ENCODE measurements at places on chromosomes 13 and 19. TPM values are rescaled to one million over a fixed set of nuclear protein-coding genes. Genes with fewer than 3 reads are reported as not detected.

DNA sequence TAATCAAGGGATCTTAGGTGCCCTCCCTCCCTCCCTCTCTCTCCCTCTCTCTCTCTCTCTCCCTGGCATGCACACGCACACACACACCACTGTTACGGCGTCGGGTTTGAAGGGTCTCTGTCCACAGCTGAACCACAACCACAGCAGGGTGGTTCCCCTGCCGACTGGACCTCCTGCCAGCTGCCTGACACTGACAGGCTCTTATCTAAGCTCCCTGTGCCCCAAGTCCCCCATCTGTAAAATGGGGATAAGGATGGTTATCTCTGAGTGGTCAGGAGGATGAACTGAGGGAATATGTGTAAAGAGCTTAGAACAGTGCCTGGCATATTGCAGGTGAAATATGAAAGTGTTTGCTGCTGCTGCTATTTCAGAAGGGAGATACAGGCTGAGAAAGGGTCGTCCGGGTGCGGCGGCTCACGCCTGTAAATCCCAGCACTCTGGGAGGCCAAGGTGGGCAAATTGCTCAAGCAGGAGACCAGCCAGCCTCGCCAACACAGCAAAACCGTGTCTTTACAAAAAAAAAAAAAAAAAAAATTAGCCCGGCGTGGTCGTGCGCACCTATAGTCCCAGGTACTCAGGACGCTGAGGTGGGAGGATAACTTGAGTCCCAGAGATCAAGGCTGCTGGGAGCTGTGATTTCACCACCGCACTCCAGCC, 852 bp upstream of the SHISA7 start:
- H3K27me3 ChIP-seq: peaks cover 46% of the 10 kb centered on the region

GRCh38 chr19:2089001-2089711, 7.0 kb downstream of the MOB3A start:
- no peaks in the 10 kb centered on the region for H3K27me3 ChIP-seq
- peak overlapping the region; percentile 15 for H3K4me3 ChIP-seq
- peak overlapping the region; percentile 96 for H3K27ac ChIP-seq
- H3K4me1 ChIP-seq: peaks cover 87% of the 10 kb centered on the region

DNA sequence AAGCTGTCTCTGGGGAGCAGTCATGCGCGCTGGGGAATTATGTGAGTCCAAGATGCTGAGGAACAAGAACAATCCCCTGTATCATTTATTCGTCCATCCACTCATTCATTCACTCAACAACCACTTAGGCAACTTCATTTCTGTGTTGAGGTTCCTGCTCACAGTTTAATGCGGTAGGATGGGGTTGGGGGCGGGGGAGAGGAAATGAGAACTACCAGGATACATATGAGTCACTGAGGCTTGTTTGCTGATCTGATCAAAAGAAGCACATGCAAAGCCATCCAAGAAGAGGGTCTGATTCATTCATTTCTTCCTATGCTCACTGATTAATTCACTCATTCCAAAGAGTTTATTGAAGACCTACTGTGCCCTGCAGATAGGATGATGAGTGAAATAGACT, 20.9 kb downstream of the ZNF536 start:
- no peaks in the 10 kb centered on the region for H3K36me3 ChIP-seq
- H3K27me3 ChIP-seq: no peaks in the 10 kb centered on the region
- no peak overlapping the region for H3K27ac ChIP-seq
- H3K4me3 ChIP-seq: no peak overlapping the region
- no peaks in the 10 kb centered on the region for H3K4me1 ChIP-seq

GRCh38 chr13:111397202-111397880, 76.9 kb downstream of the TEX29 start:
- DNase-seq: no peak
- H3K4me3 ChIP-seq: no peak overlapping the region
- H3K27ac ChIP-seq: no peak overlapping the region
- H3K27me3 ChIP-seq: no peaks in the 10 kb centered on the region
- H3K36me3 ChIP-seq: no peaks in the 10 kb centered on the region

DNA sequence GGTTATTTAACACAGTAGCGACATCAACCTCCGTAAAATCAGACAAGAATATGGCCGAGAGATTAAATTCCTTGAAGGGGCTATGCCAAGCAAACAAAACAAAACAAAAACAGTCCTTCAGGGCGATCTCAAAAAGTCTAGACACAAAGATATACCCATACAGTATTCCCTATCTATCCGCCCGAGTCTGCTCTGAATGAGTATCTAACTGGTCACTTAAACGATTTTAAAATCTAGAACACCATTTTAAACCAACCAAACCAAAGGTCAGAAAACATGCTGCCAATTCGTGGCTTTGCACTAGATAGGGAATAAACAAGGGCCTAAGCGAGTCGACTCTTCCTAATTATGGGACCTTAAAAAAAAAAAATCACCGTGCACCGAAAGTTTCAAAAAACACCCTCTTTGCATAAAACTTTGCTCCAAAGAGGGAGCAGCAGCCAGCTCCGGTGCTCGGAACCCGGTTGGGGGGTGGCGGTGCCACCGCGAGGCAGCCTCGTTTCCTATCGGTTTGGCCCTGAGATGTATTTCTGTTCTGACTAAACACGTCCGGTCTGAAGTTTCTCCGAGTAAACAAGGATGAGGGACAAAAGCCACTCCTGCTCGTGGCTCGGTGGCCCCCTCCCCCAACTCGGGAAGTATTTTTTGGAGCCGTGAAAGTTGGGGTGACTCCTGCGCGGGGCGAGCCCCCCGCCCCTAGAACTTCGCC, 1.8 kb downstream of the HMGB1 start:
- peak; percentile 12 for DNase-seq
- H3K27ac ChIP-seq: peak overlapping the region; percentile 100
- peaks cover 32% of the 10 kb centered on the region for H3K36me3 ChIP-seq
- H3K27me3 ChIP-seq: no peaks in the 10 kb centered on the region

DNA sequence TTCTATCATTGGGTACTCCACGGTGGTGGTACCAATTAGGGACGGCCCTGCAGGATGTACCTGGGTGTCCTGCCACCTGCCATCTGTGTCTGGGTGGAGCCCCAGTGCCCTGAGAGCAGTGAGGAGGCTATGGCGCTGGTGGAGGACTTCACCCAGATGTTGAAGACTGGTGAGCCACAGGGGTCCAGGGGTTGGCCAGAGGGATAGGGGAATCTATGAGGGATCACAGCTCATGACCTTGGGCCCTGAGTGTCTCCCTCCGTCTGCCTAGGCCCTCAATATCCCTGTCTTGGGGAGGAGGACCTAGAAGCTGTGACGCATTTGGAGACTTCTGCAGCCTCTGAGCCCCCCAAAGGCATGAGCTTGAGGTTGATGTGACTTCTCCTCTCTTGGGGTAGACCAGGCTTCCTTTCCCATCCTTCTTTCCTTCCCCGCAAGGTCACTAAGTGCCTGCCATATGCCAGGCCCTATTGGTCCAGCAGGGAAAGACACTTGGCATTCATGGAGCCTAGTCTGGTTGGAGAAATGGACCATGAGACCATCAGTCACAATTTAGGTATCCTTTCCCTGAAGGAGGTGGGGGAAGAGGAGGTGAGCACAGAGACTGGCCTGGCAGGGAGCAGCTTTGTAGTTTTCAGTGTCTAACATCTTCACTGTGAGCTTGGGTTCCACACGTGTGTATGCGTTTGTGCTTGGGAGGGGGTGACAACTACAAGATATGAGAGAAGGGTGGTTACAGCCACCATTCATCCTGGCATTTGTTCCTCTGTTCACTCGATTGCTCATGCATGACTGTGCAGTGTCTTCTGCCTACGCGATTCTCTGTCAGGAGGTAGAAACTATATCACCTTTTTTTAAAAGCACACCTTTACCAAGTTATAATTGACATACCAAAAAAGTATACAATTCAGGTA, 5.1 kb upstream of the MZF1 start:
- peaks cover 47% of the 10 kb centered on the region for H3K4me1 ChIP-seq
- H3K4me3 ChIP-seq: no peak overlapping the region
- no peak overlapping the region for H3K27ac ChIP-seq
- H3K36me3 ChIP-seq: peaks cover 21% of the 10 kb centered on the region

DNA sequence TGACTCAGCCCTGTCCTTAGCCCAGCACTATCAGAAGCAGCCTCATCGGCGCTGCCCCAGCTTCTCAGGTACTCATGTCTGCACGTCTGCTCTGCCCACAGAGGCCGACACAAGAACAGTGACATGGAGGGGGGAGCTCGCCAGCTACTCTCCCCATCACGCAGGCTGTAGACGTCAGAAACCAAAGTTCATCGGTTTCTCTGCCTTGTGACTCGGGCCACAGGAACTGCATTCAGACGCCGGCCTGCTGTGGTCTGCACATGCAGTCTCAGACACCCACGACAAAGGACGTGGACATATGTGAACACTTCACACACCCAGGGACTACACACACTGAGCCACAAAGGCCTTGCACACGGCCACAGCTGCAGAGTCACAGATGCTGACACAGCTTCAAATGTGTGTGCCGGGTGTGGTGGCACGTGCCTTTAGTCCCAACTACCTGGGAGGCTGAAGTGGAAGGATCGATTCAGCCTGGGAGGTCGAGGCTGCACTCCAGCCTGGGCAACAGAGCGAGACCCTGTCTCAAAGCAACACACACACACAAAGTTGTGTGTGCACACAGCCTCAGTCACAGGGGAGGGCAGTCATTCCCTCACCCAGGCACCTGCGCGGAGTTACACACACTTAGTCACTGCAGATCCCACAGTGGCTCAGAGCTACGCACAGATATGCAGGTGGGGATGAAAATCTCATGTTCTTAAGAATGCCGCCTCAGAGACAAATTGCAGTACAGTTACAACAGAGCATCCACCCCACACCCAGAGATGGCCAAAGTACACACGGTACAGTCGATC, 4.9 kb upstream of the ZFP36 start:
- H3K4me3 ChIP-seq: peak overlapping the region; percentile 73
- DNase-seq: no peak
- H3K27ac ChIP-seq: peak overlapping the region; percentile 99

DNA sequence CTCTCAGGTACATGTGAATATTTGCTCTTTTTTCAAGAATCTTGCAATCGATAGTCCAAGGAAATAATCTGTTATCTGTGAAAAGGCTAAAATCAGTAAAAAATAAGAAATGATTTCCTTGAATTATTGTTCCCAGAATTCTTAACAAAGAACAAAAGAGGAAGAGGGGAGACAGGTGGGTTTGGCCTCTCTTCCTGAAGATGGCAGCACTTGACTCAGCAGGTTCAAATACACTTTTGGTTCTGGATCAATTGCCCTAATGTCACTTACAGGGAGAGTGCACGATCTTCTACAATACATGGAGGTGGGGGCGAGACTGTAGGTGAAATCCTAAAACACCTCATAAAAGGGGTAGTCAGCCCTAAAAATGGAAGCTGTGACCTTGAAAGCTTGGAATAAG, 358.7 kb downstream of the IRS2 start:
- H3K4me1 ChIP-seq: no peaks in the 10 kb centered on the region
- DNase-seq: no peak
- H3K36me3 ChIP-seq: no peaks in the 10 kb centered on the region
- no peak overlapping the region for H3K4me3 ChIP-seq
- no peaks in the 10 kb centered on the region for H3K27me3 ChIP-seq
- H3K27ac ChIP-seq: no peak overlapping the region

GRCh38 chr13:36369268-36370107, 23.3 kb upstream of the SPART start:
- no peaks in the 10 kb centered on the region for H3K27me3 ChIP-seq
- no peaks in the 10 kb centered on the region for H3K36me3 ChIP-seq
- DNase-seq: no peak
- H3K4me1 ChIP-seq: no peaks in the 10 kb centered on the region

DNA sequence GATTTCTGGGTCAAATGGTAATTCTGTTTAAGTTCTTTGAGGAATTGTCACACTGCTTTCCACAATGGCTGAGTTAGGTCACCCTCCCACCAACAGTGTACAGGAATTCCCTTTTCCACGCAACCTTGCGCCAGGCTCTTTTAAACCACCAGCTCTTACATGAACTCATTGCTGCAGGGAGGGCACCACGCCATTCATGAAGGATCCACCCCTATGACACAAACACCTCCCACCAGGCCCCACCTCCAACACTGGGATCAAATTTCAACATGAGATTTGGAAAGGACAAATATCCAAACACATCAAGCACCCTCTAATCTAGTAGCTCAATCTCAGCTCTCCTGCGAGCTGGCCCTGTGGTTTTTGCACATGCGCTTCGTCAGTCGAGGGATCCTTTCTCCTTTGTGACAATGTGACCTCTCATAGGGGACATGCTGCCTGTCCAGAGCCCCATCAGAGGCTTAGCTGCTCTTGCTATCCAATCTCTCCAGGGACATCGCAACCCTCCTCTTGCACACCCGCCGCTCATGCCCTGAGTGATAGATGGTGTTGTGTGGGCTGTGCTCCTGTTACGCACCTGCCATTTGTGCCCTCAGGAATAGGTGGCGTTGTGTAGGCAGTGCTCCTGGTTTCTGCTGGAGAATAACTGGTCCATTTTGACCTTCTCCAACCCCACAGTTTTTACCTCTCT, 328.0 kb downstream of the UQCRFS1 start:
- no peak overlapping the region for H3K27ac ChIP-seq
- H3K27me3 ChIP-seq: no peaks in the 10 kb centered on the region
- no peak for DNase-seq
- no peak overlapping the region for H3K4me3 ChIP-seq

DNA sequence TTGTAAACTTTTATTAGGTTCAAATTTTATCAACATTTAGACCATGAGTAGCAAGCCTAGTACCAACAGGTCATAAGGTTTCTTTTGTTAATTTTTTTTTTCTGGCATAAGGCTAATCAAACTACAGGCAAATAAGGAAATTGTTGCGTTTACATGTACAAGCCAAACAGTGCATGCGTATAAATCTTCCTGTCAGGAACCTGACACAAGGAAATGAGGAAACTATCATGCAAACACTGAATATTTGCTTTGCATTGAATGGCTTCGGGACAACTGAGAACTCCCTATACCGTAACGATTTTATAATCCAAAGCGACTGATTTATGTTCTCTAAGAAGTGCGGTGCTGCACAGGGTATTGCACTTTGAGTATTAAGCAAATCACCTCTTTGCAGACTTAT, 133.0 kb upstream of the TRPC4 start:
- H3K27ac ChIP-seq: no peak overlapping the region
- no peak overlapping the region for H3K4me3 ChIP-seq
- no peaks in the 10 kb centered on the region for H3K36me3 ChIP-seq
- no peaks in the 10 kb centered on the region for H3K27me3 ChIP-seq

DNA sequence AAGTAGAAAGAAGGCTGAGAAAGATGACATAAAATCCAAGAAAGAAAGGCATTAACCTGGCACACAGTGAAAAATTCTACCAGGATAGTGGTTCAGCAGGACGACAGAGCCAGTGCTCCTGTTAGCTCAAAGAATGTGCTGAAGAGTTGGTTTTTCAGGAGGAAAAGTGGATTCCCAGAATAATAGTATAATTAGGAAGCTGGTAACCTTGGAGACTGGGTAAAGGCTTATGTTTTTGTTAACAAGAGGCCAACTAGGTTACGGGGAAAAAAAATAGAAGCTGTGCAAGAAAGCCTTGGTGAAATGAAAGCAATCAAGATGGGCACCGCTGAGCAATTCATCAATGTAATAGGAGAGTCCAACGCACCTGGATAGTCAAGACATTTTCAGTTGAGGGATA, 54.7 kb downstream of the SLC15A1 start:
- no peak overlapping the region for H3K27ac ChIP-seq
- H3K36me3 ChIP-seq: no peaks in the 10 kb centered on the region

Gene SLC6A16
- total RNA-seq: 1.5 TPM

Gene LILRA5
- 0.70 TPM for total RNA-seq

Gene OR4F17
- not detected for total RNA-seq

Gene B3GNT8
- 38.5 TPM for total RNA-seq

Gene FGF22
- total RNA-seq: 1.6 TPM

Gene UBE2L5
- 0.19 TPM for total RNA-seq

Gene SCN1B
- total RNA-seq: not detected

Gene INSR
- total RNA-seq: 10.3 TPM

Gene PNKP
- 34.1 TPM for total RNA-seq

Gene OR1I1
- total RNA-seq: not detected

Gene EBPL
- total RNA-seq: 120 TPM

Gene IZUMO2
- not detected for total RNA-seq

Gene ZNF547
- total RNA-seq: 6.7 TPM
